ENCODE measurements at places on chromosomes 6 and 20.

- DNase-seq: no peak
Measured at GRCh38 chr6:119346936-119347335, 2.6 kb downstream of the MAN1A1 start.

- DNase-seq: no peak
Measured at GRCh38 chr6:129661536-129662405, 48.2 kb downstream of the ARHGAP18 start.

DNA sequence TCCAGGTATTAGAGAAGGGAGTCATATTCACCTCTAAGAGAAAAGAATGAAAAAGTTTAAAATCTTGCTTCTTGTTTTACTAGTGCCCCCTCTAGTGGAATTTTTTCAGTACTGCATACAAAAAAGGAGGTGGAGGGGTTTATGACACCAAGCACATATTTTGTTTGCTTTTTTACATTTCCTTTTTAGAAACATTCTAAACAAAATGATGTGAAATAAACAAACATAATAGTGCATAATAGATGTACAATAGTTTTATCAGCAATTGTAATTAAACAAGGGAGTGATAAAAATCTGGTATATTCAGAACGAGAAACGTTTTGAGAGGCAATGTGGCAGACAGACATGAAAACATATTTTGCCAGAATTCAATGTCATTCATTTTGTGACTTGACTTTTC lies 111.0 kb upstream of the TFAP2D start:
- DNase-seq: no peak

DNA sequence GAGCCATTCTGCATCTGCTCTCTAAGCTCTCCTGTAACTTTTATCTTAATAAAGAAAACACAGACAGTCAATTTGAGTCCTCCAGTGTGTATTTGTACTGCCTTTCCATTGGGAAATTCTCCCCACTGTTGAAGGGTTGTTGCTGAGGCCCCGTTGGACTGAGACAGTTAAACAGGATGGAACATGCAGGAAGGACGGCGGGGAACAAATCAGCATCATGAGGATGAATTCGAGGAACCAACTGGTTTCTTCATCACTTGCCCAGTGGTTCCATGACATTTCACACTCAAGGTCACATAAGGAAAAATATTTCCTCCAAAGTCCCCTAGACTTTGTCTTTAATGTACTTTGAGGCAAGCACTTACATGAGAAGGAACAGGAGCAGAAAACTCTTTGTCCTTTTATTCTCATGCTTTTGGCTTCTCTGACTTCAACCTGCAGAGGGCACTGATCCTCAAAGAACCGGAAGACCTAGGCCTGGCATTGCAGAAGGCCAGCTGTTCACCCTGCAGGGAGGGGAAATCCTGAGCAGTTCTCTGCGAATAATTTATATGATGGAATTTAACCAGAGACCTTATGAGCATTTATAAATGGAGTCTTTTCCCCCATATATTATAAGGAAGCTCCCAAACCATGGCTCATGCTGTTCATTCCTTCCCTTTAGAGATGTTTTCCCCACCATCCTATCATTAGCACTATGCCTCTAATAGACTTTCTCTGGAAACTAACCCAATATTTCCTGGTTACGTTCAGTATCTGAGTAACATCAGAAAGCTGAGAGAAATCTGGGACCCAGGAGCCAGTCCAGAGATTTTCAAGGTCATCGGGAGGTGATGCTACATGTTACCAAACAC lies 55.2 kb upstream of the ADGRF1 start:
- DNase-seq: no peak

GRCh38 chr6:124989136-124989983 lies 27.1 kb downstream of the RNF217 start:
- DNase-seq: no peak

DNA sequence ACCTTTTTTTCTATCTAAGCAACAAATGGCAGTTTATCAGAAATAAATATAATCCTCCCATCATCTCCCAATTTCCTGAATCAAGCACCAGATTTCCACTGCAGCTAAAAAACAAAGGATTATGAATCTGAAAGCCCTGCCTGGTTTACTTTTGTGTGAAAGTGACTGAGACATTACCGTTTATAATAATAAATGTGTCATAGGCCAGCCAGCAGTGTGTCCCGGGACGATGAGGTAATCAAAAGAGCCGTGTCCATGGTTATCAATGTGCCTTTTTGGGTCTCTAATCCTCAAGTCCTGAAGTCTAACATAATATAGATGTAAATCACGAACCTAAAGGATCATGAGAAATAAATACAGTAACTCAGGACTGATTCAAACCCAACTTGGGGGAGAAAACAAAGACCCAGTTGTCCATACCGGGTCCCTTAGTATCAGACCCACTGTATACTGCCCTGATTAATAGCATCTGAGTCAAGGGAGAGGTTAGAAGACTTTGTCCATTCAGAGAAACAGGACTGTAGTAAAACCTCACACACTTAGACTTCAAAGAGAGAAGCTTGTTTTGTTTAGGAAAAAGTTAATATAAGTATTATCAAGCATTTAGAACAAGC lies 149.1 kb downstream of the SASH1 start:
- DNase-seq: no peak

DNA sequence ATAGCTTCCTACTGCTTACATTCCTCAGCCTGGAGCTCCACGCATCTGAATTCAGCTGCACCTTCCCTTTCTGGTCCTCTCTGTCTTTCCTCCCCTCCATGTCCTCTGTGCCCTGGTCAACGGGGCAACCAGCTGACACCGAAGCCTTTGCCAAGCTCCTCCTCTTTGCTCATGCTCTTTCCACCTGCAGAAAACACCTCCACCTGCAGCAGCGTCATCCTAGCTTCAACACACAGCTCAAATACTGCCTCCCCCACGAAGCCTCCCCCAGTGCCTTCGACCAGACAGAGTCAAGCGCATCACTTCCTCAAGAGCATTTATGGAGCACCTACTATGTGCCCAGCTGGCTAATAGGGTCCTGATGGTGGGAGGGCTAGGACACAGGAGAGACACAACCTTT lies 9.2 kb downstream of the CDH22 start:
- no peak for DNase-seq

GRCh38 chr20:58458342-58459057 lies 56.7 kb downstream of the APCDD1L start:
- DNase-seq: no peak

- no peak for DNase-seq
Measured at GRCh38 chr20:53763707-53764414, 170.2 kb upstream of the ZNF217 start.

DNA sequence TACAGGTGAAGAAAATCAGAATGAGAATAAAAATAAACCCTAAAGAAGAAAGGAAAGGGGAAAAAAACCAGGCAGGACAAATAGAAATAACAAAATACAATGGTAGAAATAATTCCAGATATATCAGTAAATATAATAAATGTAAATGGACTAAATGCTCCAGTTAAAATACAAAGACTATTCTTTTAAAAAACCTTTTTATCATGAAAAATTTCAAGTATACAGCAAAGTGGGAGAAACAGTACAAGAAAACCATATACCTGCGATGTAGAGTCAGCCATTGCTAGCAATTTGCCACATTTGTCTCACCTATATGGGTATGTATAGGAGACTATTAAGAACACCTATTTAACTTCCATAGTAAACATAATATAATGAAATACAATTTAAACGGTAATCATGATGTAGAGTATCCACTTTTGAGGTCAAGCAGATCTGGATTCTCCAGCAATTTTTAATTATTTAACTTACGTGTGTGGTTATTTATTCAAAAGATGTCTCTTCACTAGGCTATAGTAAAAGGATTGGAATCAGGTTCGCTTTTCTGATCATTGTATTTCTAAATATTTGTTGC lies 914 bp upstream of the VAPB start:
- DNase-seq: no peak
